ENCODE measurements at places on chromosomes 11 and 22.

DNA sequence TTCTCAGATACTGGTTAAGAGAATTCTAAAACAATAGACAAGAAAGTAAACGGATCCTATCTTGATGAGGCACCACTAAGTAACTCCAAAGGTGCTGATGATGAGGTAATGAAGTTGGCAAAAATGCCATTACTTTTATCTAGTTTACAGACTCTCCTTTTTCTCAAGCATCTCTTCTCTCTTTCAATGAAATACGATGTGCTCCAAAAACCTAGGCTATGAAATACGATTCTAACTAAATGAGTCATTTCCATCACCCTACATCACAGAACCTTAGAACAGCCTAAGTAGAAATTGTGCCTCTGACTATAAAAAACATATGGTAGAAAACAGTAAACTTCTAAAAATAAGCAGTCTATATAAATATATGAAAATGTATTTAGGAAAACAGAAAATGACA lies 58.9 kb upstream of the ARHGAP32 start:
- DNase-seq: no peak

DNA sequence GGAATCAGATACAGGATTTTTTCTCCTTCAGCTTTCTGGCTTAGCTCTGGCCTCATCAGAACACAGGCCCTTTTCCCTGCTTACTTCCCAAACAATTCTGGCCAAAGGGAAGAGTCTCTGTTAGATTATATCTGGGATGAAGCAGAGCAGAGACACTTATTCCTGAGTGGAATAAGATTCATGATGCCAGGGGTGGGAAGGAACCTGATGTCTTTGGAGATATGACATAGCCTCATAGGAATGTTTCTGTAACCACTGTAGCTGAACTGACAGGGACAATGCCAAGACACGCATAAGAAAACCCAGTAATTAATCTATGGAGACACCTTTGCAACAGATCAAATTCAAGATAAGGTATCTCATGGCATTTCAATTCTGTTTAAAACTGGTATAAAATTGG lies 177.1 kb upstream of the RAG2 start:
- DNase-seq: no peak

- no peak for DNase-seq
Measured at GRCh38 chr11:61141601-61142028, 19.6 kb downstream of the VPS37C start.

- no peak for DNase-seq
Measured at GRCh38 chr11:115884800-115885534, 380.8 kb upstream of the CADM1 start.

GRCh38 chr11:77557553-77557952 lies 32.2 kb upstream of the AQP11 start:
- DNase-seq: no peak

- DNase-seq: peak; percentile 84
Measured at GRCh38 chr22:37428649-37429586, 1.6 kb upstream of the ELFN2 start.

DNA sequence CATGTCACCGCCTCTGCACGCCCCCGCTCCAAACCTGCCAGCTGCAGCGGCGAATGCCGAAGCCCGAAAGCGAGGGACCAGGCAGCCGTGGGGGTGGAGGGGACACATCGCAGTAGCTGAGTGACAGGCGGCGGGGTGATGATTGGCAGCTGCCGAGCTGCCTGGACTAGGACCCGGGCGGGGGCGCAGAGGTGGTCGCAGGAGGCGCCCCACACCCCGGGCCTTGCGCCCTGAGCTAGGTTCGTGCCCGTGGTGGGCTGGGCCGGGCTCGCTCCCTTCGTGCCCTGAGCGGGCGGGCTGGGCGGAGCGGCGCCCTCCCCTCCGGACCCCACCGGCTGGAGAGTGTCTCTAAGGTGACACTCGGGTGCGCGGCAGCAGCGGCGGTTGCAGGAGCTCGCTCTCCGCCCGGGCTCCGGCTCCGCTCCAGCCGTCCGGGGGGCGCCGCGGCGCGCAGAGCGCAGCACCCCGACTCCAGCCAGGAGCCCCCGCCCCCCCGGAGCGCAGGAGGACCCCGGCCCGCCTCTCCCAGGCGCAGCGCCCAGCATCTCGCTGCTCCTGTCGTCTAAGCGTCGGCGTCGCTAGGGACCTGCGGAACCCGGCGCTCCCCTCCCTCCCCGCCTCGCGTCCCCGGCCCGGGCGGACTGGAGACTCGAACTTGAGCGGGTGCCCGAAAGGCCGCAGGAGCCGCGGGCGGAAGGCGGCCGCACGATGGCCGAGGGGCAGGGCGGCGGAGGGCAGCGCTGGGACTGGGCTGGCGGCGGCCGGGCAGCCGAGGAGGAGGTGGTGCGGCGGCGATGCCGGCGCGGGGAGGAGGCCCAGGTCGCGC lies 14.5 kb upstream of the DGKZ start:
- peak; percentile 79 for DNase-seq

DNA sequence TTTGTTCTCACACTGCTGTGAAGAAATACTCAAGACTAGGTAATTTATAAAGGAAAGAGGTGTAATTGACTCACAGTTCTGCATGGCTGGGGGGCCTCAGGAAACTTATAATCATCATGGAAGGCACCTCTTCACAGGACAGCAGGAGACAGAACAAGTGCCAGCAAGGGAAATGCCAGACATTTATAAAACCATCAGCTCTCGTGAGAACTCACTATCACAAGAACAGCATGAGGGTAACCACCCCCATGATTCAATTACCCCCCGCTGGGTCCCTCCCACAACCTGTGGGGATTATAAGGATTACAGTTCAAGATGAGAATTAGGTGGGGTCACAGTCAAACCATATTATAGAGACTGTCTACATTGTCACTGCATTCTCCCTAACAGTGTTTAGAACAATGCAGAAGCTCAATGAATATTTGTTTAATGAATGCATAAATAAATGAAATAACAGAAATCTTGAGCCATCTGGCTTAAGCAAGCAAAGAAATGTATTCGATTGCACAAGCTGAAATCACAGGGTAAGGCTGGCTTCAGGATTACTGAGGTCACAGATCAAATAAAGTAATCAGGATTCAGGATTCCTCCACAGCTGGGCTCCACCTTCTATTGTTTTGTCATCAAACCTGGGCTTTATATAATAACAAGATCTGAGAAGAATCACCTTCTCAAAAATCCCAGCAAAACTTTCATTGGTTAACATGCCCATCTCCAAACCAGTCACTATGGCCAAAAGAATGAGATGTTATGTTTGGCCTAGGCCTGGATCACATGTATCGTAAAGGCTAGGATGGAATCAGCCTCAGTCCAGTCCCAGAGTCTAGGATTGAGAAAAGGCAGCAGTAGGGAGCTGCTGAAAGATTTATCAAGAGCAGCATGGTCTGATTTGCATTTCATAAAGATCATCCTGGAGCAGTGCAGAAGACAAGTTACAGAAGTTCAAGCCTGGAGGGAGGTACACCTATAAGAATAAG lies 137.8 kb upstream of the UBASH3B start:
- no peak for DNase-seq
